Mesenteric fat pad (tissue), 1 donor: ENCODE measurements at places on chromosomes 2 and 18. TPM values are rescaled to one million over a fixed set of nuclear protein-coding genes. Genes with fewer than 3 reads are reported as not detected.
A peak's percentile ranks its signal among the peaks of the same experiment; 100 is the strongest.

Gene TMEM200C
- 0.32 TPM for total RNA-seq

Gene CCT4
- total RNA-seq = 107 TPM

Gene TRABD2A
- 6.3 TPM for total RNA-seq

Gene ASAP2
- total RNA-seq = 22.9 TPM

- DNase-seq = no peak
These were observed 418.8 kb upstream of the SPHKAP start for GRCh38 chr2:228600265-228600664.

DNA sequence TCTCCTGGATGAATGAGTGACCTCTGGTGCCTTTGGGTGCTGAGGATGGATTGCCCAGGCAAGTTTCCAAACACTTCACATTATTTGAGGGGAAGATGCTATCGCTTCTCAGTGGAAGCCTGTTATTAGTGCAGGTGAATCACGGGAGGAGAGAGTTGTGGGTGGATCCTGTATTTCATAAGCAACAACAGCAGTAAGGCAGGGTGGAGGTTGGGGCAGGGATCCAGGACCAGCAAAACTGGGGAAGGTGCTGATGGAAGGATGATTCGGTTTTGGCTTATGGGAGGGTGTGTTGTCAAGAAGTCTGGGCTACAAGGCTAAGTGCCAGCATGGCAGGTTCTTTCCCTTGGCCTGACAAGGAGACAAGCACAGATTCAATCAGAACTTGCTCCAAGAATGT, 37.7 kb upstream of the SETBP1 start:
- DNase-seq = no peak

GRCh38 chr2:164257742-164258141, 363.5 kb downstream of the GRB14 start:
- no peak for DNase-seq

GRCh38 chr2:43154685-43155084, 71.7 kb downstream of the ZFP36L2 start:
- no peak for DNase-seq

DNA sequence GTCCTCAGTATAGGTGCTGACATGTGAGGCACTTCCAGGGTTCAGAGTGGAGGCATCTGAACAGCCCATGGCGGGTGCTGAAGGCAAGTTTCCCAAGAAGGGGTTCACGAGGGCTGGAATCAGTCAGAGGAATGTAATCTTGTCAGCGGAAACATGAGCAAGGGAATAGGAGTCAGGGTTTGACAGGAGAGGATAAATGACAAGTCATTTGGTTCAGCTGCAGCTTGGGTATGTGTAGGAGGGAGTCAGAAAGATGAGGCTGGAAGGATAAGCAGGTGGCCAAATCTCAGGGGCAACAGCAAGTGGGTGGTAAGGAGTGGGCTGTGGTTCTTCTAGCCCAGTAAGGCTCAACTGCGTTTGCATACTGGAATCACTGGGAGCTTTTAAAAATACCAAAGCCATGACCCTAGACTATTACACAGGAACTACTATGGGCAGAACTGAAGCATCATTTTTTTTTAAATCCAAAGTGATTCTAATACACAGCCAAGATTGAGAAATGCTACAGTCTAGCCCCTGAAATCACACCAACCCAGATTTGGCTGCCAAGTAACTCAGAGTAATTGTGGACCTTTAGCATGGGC, 41.8 kb upstream of the NAB1 start:
- no peak for DNase-seq

DNA sequence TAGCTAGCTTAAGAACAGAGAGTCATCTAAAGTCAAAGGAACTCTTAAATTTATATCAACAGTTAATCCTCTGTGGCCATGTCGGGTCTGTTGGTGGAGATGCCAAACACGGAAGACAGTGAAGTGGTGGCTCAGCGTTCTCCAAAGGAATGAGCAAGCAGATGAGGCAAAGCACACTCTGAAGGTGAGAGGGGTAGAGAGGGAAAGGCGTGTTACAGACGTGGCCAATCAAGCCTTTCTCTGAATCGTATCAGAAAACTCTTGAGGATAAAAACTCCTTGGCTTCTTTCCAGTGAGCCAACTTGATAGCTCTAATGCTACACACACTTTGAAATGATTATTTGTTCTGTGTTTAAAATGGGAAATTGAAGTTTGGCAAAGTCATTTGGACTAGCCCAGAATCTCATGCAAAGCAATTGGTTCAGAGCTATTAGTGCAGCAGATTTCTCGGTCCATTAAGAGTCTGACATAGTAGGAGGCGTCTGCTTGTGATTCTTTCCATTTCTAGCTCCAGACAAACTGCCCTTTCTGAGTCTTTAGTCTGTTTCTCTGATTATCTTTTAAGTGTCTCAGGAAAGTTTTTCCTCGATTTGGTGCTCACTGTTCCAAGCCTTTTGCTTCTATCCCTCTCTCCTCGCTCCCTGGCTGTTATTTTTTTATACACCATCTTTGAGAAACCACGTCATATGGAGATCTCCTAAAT, 57.5 kb upstream of the CPO start:
- DNase-seq = no peak

DNA sequence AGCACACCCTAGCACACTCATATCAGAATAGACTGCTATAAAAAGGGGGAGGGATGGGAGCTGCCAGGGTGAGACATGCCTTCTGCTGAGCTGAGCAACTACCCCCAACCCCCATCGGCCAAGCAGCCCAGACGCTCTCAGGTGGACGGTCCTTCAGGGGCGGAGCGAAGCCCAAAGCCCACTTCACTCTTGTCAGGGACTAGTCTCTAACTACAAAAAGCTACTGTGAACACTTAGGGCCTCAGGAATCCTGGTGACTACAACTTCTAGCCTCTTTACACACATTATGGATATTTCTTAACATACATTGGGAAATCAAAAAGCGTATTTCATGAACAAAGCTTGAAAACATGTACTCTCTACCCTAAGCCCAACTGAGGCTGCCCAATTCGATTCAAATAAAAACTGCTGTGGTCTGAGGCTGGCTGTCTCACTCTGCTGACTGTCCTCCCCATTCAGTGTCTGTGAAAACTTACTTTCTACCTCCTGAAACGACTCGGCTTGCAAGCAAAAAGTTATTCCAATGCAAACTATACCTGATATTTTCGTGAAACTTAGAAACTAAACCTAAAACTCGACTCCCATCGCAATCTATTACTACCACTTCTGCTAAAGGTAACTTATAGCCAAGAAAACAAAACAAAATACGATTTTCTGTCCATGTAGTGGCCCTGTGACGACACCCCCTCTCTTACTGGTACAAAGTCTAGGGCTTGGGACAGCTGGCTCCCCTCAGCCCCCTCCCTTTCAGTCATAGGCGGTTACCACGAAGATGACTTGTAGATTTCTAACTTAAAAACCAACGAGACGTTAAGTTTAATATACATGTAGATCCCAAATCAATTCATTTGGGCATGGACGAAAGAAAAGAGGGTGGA, 1.2 kb downstream of the SERTAD2 start:
- no peak for DNase-seq

GRCh38 chr2:40545645-40546044, 93.8 kb upstream of the SLC8A1 start:
- DNase-seq = no peak

DNA sequence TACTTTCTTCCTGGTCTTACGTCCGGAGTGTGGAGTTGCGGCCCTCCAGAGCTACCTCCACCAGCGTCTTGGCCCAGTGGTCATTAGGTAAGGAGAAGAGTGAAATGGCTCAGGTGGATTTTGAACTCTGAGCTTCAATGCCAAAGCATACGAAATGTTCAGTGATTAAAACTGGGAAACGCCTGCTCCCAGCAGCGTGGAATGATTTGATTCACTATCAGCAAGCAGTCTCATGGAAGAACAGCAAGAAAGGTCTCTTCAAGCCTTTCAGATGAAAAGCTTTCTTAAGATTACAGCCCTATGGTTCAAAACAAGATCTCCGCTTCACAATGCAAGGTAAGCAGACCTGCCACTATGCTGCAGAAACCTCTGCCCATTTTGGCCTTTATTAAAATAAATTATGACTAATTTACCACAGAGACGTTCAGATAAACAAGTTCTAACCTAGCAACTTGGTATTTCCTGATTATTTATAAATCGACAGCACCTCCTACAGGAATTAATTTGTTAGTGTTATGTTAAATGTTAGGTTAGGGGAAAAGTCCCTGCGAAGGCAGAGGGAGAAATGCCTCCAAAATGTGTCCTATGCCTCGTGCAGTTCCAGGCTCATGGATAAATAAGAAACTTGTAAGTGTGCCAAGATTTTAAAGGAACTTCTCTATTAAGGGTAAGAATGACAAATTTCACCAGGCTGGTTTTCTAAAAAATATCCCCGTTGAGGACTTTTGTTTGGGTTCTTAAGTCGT, 10.1 kb downstream of the SP9 start:
- DNase-seq = no peak

DNA sequence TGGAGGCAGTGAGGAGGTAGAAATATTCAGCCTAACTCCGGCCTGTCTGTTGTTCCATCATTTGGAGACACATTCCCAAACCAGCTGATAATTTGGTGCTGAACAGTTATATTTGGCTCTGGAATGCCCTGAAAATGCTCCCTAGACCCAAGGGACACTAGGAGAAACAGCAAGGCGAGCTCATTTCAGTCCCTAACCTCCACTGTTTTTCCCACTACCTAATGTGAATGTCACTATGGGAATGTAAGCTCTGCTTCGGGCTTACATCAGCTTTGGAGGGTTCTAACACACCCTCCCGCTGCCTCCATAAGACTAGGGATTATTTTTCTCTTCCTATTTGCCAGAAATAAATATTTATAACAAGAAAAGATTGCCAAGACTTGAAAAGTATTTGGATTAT, 103.5 kb downstream of the ANTXR1 start:
- no peak for DNase-seq

DNA sequence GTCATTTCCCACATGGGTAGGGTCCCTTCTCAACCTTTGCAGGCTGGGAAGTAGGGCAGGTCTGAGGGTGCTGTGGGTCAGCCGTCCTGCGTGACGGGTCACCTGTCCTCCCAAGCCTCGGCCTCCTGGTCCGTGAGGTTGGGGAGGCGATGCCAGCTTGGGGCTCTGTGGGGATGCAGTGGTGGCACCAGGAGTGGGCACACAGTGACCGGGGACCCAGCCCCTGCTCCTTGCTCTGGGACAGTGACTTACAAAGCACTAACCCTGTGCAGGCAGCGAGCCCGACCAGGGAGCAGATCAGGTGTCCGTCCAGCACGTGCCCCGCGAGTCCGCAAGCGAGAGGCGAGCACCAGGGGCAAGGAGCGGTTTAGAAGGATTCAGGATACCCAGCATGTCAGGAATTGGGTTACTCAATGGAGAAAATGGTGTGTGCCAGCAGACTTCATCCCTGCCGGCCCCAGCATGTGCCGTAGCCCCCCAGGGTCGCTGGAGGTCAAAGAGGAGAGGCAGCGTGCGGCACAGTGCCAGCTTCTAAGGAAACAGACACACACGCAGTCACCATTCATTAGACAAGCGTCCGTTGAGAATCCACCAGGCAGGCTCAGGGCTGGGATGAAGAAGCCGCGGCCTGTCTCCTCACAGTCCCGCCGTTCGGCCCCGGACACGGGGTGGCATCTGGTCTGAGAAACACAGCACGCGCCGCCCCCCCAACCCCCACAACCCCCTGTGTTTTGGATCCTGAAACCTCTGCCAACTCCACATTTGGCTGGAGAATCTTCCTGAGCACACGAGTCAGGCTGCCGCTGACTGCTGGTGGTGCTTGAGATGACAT, 11.7 kb downstream of the COLEC11 start:
- DNase-seq = peak; percentile 87

DNA sequence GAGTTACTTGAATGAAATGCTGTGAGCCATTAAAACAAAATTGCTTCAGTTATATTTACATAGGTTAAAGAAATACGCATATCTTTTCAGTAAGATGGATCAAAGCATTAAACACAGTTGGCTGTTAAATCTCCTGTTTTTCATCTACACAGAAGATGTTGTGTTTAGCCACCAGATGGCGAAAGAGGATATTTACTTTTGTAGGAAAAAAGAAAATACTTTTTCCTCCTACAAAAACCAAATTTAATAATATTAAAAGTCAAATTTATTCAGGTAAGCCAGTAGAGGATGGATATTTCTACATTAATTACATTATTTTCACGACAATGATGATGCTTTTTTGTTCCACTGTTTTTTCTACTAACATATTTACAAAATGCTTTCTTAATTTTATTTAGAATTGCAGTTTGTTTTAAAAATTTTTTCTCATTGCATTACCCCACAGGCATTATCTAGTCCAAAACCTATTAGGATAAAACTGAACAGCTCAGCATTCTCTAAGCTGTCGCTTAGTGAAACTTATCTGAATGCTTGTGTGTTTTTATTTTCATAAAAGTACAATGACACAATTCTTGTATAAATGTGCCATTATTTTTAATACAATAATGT, 173.7 kb downstream of the ASXL3 start:
- no peak for DNase-seq
